ENCODE measurements at places on chromosomes 4 and X.
A peak's percentile ranks its signal among the peaks of the same experiment; 100 is the strongest.

DNA sequence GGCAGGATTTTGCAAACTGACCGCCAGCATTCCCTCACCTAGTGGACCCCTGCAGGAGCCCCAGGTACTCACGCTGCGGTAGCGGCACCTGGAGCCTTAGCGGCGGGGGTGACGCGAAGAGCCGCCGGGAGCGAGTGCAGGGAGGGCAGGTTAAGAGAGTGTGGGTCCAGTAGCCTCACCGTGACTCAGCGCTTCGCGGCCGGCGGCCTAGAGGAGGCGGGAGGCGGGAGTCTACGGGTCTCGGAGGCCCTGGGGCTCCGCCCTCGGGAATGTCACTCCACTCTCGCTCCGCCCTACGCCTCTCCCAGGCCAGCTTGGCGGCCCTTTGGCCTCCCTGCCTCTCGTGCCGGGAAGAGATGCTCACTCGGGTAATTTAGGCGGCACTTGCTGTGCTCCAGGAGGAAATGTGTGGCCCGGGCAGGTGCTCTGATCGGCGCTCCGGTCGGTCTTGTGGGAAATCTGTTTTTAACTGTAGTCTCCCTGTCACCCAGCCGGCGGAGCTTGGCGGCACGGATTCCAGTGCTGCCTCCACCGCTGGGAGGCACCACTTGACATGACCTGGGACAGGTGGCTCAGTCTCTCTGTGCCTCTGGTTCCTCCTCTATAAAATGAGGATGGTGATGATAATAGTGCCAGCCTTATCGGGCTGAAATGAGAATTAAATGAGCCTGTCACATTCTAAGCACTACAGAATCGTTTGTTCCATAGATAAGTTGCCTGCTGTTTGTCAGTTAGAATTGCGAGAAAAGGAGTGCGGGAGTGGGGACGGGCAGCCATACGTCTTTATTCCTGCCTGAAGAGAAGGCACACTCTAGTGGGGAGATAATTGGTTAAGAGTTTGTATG lies at the start of gene PIR:
PIR (minus strand) TSS at position 216 of the 845 bp plus-strand sequence. CDS start 2,076 bp downstream, outside the sequence.
- peak; percentile 91 for DNase-seq

DNA sequence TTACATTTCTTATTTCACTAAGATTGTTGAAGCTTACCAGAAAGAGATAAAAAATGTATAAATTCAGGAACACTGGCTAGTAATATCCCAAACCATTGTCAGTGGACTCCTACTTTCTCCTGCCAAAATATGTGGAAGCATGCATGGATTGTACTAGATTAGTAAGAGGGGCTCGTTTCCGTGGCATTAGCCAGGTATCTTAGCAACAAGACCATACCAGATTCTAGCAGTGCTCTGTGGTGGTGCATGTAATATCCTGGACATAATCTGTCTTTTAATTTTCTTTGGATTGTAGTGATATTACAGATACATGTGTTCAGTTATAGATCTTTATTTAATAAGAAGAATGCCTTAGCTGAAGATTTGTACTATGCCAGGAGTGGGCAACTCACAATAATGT lies 371.9 kb upstream of the PITX2 start:
- DNase-seq = no peak

DNA sequence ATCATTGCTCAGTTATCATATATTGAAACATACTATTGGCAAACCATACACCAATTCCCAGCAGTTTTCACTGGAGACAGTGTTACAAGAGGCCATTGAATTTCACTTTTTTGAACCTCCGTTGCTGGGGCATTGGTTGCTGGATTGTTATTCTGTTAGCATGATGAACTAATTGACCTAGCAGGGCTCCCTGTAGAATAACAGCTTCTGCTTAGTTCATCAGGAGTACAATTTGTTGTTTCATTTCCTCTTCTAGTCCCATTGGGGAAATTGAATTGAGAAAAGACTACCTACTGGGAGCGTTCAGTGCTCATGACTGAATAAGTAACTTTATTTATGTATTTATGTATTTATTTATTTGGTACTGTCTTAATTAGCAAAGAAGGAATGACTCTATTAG lies 151.6 kb downstream of the SLIT2 start:
- no peak for DNase-seq

GRCh38 chr4:8329560-8329858 lies 60.0 kb downstream of the HTRA3 start:
- no peak for DNase-seq

GRCh38 chr4:166198041-166198440 lies 325.0 kb downstream of the TLL1 start:
- no peak for DNase-seq
